ENCODE measurements at places on chromosomes 4 and X.

DNA sequence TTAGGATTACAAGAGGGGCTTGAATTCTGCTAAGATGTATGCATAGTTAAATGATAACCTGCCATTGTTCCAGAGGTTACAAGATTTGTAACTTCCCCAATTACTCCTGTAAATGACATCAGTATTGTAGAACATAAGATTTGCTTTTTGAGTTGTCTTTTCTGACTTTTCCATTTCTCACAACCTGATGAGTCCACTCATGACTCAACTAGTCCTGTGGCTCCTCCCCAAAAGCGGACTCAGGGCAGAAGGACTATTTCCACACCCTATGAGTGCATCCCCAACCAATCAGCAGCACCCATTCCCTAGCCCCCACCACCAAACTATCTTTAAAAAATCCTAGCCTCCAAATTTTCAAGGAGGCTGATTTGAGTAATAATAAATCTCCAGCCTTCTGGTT is 54.7 kb downstream of the HOPX start:
- no peak for DNase-seq

- no peak for DNase-seq
Measured at GRCh38 chr4:154314248-154314647, 177.4 kb downstream of the DCHS2 start.

DNA sequence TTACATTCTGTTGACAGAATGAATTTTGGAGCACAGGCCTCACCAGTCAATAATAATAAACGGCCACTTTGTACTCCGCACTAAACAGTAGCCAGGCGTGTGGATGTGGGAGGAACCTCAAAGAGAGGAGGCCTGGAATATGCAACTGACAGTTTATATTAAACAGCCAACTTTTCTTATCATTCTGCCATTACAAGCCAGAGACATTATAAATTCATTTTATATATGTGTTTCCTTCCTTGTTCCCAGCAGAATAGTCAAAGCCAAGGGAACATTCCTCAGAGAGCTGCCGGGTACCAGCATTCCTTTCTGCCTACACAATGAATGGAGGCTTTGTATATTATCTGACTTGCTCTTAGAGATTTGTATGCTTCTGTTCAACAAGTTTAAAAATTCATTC is 436.5 kb upstream of the FTHL17 start:
- no peak for DNase-seq

- DNase-seq = no peak
Measured at GRCh38 chr4:53014881-53015280, 152.8 kb downstream of the RASL11B start.

DNA sequence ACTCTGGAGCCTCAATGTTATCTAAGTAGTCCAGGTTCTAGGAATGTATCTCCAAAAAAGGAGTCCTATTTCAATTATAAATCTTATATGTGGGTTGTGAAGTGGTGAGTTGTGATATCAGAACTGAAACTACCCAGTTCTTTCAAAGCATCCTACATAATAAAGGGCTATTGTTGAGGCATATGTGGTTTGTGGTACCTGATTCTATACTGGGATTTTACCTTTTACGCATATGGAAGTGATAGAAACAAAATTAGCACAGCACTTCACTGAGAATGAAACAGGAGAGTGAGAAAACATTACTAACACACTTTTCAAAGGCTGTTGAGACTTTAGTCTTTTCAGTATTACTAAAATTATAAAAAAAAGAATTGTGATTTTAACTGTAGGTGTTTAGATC is 417.7 kb upstream of the GALNT7 start:
- DNase-seq = no peak

DNA sequence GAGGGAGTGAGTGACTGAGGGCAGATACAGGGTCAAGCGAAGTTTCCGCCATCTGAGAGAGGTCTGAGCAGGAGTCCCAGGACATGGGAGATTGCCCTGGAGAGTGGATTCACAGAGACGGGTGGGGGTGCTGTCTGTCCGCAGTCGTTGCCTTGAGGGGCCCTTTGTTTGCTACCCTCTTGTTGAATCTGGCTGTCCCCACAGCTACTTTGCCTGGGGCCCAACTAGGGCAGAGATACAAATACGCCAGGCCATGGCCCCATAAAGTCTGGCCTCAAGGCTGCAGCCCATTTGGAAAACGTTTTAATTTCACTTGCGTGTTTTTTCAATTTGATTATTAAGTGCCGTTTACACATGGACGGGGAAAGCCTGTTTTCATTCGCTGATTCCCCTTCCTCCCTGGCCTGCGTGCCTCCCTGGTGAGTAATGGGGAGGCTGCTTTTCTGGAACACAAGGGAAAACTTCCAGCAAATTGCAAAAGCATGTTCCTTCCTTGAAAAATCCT is 134.4 kb downstream of the SMIM20 start:
- DNase-seq = no peak

- no peak for DNase-seq
Measured at GRCh38 chrX:75051047-75051446, 105.0 kb downstream of the ABCB7 start.

GRCh38 chrX:155028129-155028528 is 1.5 kb downstream of the FUNDC2 start:
- DNase-seq = no peak

DNA sequence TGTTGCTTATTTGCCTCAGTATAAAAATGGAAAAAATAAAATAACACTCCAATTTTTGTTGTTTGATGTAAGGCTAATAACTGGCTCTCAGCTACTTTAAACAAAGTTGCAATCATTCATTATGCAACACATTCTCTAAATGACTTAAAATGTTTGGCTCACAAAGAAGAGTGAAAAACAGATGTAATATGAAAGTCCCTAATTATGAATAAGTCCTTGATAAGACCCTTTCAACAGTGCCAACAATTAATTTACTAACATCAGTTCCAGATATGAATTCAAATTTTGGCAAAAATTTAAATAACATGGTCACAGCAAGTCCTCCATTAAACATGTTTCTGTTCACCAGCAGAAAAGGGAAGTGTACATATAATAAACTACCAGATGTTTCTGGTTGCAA is 69.8 kb downstream of the PAPSS1 start:
- no peak for DNase-seq

DNA sequence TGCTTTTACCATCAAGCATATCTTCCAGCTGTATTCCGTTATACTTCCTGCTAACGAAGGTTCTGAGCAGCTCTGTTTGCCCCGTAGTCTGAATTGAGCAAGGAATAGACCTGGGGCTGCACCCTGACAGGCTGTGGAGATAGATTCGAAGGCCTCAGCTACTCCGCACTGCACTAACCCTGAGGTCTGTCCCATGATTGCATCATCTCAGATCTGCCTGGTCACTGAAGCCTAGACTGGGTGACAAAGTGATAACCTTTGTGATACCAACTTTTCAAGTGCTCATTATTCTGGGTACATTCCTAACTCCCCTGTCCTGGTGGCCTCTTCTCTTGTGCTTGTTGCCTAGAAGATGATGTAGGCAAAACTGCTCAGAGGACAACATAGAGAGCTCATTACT is 29.9 kb upstream of the PGRMC1 start:
- DNase-seq = no peak

DNA sequence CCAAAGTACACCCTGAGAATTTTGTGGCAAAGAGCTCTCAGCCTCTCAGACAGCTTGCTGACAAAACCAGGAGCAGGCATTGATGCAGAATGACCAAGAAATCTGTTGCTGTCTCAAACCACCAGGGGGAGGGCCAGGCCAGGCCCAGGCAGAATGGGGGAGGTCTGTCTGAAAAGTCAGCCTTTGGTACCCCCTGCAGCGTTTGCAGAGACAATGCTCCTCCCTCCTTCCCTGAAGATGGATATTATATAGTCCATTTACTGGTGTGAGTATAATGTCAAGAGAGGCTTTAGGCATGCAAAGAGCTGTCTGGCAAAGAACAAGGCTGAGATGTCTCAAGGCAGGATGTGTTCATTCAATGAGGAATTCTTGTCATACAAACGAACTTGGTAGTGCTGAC is 52.9 kb upstream of the TRPC5OS start:
- DNase-seq = no peak

- DNase-seq = no peak
Measured at GRCh38 chrX:41164449-41164848, 79.2 kb downstream of the USP9X start.

DNA sequence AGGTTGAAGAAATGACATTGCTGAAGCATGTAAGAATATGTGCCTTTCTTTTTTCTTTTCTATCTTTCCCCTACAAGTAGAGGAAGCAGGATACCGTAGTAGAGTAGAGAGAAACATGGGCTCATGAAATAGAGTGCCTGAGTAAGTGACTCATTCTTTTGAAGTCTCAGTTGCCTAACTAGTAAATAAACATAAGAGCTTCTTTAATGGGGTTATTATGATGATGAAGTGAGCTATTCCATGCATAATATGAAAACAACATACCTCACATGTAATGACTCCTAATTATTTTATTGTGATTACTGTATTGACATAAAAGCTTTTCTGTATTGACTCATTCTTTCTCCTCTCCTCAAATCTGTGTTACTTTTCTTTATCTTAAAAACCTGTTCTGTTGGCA is 1538.2 kb downstream of the TECRL start:
- DNase-seq = no peak

DNA sequence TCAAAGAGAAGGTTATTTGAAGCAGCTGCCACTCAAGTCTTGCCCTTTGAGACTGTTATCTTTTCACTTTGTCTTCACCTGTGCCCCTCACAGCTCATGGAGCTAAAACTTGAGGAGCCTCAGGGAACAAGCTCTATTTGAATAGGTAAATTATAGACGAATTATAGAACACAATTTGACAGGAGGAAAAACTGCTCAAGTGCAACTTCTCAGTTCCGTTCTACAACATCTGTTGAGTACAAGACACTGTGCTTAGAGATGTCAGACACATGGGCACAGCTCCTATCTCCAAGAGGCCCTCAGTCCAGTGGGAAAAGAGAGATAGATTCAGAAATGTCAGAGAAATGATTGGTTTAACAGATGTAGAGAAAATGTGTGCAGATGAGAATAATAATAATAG is 5.1 kb downstream of the PPP1R2C start:
- DNase-seq = no peak

- DNase-seq = no peak
Measured at GRCh38 chrX:10502961-10503360, 117.4 kb downstream of the MID1 start.

DNA sequence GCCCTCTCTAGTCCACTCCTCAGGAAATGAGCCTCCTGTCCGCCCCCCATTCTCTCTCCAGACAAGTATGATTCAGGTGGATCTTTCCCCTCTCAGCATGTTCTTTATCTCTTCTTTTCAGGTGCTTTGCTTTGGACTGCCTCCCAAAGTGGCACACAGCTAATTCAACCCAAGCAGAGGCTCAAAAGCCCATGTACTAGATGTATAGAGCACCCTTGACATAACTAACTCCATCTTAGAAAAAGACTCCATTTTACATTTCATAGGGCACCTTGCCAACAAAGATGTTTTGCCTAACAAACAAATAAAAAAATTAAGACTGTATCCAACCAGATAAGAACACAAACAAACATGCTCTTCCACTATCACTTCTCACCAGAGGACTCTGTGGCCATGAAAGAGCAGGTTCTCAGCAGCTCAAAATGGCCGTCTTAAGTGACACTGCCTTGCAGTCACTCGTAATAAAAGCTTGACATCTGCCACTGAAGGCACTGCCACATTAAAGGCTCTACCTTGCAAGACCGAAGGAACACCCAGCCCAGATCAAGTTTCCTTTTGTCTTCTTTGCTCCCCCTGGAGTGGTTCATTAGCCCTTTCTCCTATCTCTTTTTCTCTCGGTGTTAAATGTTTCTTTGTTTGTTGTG is 84.9 kb upstream of the TAB3 start:
- no peak for DNase-seq

DNA sequence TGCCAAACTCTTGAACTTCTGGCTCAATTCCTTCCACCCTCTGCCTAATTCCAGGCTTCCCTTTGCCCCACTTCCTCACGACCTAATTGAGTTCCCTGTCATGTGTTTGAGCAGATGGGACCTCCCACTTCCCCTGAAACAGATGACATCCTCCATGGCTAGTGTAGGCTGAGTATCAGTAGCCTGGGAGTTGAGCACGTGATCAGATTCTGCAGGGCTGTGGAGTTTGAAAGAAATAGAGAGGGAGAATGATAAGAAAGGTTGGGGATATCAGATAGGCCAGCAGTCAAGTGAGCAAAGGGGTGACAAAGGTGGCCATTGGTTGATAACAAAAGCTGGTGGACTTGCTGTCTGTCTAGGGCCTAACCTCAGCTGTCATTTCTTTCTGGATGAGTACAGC is 18.8 kb upstream of the NWD2 start:
- no peak for DNase-seq

GRCh38 chr4:179595671-179596410 is 2153.6 kb upstream of the AGA start:
- DNase-seq = no peak

DNA sequence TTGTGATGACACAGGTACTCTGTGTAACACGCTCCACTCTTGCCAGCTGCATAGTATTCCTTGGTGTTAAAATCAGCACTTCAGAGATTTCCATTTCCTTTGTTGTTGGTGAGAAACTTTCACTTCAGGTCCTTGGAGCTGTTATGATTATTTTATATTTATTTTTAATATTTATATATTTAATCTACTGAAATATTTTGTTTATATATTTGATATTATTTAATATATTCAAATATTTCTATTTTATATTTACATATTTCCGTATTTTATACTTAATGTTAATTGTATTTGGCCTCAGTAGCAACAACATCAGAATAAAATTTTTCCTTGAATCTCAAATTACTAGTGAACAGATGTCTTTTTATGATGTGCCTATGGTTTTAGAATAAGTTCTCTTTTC is 225.3 kb downstream of the MAGEB17 start:
- DNase-seq = no peak

DNA sequence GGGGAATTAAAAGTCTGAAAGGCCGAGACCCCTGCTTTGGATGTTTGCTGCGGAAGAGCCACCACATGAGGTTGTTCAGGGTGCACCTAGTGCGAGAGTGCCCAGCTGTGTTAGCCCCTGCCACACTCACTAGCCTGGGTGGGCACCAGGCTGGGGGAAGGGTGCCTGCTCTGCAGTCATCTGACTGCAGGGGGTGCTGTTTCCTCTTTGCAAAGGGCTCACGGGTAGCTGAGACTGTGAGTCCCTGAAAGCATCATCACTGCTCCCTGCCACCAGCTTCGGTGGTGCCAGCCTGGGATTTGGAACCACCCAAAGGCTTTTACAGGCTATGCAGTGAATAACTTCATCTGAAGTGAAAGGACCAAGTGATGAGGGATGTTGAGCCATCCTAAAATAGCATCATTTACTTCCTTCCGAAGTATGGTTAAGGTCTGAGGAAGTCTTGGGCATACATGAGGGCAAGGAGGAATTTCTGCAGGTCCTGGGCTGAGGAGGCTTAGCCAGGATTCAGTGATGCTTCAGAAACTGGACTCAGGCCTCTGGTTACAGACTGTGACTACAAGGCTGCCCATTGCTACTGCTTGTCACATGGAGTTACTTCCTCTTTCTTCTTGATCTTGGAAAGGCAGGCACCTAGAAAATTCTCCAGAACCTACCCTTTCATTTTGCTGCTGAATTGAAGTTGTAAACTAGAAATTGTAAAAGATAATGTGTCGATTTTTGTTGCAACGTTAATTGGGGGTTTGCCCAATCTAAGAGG is 293.2 kb upstream of the PRPS2 start:
- no peak for DNase-seq

- no peak for DNase-seq
Measured at GRCh38 chrX:6041630-6042029, 187.0 kb downstream of the NLGN4X start.
